CD4-positive, alpha-beta T cell treated with Interleukin-6 for 4 hours (primary cell): ENCODE measurements at places on chromosomes 7 and 10.

- DNase-seq, result no peak
Measured at GRCh38 chr10:71220689-71221540, 8.5 kb downstream of the UNC5B start.

DNA sequence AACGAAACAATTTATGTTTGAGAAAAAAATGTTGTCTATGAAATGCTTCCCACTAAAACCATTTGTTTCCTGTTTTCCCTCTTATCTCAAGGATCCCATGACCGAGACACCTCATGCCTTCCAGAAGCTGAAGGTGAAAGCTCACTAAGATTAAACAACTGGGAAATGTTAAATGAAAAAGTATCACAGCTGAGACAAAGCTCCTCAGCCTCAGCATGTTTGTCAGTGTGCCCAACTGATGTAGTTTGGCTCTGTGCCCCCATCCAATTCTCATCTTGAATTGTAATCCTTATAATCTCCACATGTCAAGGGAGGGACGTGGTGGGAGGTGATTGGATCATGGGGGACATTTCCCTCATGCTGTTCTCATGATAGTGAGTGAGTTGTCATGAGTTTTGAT is 327.3 kb downstream of the HTR7 start:
- DNase-seq, result no peak

DNA sequence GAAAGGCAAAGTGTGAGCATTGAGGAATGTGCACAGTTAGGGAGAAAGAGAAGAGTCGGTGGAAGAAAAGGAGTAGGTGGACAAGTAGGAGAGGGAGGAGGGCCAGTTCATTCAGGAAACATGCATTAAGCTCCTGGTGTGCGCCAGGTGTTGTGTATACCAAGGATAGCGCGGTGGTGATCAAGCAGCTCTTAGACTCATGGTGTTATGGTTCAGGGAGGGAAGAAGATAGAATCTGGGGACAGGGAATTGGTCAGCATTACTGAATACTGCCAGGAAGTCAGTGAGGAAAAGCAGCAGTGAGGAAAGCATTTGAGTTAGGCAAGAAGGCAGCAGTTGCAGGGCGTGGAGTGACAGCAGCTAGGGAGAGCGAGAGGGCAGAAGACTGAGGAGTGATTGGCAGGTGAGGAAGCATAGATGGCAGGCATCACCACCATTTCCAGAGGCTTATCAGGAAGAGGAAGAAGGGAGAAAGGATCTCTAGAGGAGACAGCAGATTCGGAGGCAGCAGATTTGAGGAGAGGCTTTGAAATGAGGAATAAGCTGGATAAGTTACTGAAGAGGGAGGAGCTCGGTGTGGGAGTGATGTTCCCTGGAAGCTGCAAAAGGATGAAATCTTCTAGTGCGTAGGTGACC is 265.6 kb downstream of the GFRA1 start:
- DNase-seq, result no peak

GRCh38 chr10:94210440-94211168 is 152.1 kb downstream of the NOC3L start:
- no peak for DNase-seq

DNA sequence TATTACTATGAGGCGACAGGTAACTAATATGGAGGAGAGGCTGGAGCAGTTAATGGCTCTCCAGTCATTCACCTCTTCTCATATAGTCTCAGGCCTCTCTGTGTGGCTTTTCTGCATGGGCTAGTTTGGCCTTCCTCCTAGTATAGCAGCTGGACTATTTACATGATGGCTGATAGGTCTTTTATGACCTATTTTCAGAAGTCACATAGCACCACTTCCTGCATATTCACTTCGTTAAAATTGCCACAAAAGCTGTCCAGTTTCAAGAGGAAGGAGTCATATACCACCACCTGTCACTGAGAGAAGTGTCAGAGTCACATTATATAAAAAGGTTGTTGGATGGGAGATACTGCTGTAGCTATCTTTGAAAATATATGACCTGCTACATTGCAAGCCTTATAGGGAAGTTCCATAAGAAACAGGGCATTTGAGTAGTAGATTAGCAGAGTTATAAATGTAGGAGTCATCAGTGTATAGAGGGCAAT is 8.0 kb upstream of the DMTF1 start:
- no peak for DNase-seq

- peak; percentile 19 for DNase-seq
Measured at GRCh38 chr7:36787933-36788378, 63.7 kb upstream of the AOAH start.

DNA sequence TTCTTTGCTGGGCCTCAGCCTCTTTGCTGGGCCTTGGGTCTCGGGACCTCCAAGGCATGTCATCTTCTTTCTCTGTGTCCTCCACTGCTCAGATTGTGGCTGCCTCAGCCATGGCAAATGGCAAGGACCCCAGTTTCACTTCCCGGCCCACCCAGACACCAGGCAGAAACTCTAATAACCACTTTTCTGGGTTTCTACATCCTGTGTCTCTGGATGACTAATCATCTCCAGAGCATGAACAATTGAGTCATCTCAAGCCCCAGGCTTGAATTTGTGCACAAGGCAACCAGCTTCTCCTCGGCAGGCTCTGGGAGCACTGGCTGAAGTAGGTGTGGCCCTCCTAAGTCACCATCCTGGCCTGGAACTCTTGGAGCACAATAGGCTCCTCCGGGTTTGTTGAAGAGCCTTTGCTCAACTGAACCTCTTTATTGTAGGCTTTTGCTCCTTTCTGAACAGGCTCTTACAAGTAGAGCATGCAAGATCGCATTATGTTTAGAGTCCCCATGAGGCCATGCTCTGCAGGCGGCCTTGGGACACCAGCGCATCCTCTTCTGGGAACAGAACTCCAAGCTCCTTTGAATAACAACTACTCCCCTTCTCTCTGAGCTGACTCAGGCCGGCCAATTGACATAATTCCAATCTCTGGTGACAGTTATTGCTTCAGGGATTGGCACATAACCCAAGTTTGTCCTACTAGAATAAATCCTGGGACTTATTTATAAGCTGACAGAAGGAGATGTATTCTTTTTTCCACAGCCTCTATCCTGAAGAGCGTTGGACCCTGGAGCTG is 218.1 kb downstream of the WDR11 start:
- no peak for DNase-seq

DNA sequence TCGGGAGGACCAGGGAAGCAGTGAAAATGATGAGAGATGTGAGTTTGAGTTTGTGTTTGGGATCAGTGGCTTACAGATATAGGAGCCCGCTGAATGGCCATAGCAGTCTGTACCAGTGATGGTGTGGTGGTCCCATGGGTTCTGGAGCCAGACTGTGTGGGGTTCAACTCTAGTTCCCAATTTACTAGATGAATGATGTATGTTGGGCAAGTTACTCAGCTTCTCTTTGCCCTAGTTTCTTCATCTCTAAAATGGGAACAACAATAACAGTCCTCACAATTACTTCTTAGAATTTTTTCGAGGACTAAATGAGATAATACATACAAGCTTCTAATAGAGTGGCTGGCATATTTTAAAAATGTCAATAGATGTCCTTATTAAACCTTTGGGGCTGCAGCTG is 184.4 kb downstream of the WNT2 start:
- no peak for DNase-seq

- no peak for DNase-seq
Measured at GRCh38 chr7:29332875-29333855, 138.6 kb downstream of the CHN2 start.

GRCh38 chr7:149642589-149642988 is 130.8 kb downstream of the ZNF467 start:
- no peak for DNase-seq

DNA sequence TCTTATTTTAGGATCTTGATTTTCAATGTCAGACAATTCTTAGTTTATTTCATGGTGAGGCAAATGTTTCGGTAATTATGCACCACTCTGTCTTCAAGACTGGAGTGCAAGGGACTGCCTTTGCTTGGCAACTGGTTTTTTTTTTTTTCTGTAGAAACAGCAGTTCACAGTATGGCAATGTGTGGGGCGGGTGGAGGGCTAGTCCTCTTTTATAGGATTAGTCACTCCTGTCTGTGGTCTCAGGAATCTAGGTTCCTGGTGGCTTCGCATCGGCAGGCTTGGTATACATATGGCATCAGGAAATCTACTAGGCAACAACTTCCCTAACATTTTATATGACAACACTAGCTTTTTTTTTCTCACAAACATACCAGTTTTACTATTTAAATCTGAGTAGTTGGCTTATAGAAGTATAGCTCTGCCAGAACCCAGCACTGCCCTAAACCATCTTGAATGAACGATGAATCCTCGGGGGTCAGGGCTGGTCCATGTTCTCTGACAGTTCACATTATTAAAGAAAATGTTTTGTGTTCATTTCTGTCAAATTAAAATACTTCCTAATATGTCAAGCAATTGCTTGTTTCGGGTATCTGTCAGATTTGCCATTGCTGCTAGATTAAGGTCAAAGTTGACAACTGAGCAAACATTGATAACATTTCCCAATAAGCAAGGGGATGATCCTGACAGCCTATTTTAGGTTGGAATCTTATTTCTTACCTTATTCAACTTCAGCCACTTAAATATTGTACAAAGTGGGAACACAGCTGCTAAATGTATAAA is 289.7 kb upstream of the VSTM2A start:
- DNase-seq, result no peak

DNA sequence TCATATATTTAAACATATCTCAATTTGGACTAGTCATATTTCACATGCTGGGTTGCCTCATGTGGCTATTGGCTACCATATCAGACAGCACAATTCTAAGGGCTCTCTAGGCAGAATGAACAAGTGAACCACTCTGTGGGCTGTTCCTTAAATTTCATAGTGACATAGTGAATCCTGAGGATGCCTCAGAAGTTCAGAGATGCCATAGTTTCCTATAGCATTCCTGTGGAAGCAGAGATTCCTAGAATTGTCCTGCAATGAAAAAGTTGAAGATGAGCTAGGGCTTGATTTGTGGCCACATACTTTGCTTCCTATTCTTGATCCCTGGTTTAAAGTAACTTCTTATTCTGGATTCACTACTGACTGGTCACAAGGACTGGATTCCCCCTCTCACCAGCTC is 35.6 kb downstream of the MKX start:
- no peak for DNase-seq

DNA sequence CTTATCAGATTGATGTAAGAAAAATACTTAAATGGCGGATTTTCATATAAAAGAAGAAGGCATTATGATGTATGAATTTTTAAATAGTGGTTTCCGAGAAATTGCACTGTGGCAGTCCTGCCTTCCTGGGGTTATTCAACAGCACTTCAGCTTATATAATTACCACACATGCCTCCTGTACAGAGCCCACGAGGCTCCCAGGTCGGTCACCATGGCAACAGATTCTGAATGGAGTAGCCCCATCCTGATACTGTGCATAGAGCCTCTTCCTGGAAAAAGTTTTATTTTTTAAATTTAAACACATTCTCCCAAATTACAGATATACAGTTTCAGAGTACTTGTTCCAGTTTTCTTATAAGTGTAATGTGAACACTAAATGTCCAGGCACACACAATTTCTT is 15.9 kb upstream of the ASB4 start:
- DNase-seq, result no peak

DNA sequence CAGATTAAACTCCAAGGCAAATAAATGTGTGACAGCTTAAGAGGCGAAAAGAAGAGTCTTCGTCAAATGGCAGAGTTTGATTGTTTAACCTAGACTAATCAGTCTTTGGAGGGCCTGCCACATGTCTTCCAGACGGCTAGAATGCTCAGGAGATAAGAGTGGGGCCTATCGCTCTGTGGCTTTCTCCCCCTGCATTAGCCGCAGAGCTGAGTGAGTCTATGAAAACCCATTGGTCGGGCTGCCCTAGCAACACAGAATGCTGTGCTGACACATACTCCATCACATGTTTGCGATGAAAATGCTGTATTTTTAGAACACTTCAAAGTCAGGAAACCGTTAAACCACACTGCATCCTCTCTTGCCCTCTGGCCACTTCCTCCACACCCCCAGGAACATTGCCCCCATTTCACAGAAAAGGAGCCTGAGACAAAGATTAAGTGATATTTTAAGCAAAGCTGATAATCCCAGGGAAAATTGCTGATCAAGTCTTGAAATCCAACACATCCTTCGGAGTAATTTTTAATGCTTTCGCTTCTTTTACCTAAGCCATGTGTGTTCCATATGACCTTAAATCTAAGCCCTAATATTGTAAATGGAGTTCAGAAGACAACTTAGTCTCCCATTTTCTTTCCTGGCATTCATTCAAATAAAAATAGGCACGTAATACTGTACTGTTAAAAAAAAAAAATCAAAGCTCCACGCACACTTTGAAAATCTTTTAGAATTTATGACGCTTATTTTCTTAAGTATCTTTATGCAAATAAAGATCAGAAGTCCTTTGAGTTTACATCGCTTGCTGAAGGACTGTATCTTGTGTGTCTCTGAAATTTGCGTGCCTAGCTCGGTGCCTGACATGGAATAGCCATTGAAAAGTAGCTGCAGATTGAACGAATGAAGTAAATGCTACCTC is 161.2 kb downstream of the CELF2 start:
- peak; percentile 83 for DNase-seq

DNA sequence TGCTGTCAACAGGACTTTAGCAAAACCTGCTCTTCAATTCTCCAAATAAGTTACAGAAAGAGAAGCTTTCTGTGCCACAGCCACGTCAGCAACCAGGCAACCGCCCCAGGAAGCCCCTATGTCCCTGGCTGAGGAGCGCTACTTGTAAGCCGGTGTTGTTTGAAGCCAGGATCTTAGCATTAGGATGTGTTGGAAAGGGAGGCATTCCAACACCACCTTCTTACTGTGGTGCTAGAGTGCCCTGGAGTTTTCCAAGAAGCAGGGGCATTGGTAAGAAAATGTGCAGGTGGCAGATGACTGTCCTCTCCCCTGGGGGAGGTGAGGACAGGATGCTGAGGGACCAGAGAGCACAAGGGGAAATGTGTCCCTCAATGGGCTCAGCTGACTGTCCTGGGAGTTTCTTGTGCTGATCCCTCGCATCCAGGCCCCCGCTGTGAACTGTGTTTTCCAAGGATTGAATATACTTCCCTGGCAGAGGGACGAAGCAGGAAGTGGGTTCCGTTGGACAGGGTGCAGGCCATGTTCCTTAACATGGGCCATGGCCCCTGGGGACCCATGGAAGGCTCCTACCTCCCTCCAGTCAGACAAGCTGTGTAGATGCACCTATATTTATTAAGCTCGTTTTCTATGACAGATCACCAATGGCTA is 139.6 kb upstream of the GDF10 start:
- DNase-seq, result no peak

DNA sequence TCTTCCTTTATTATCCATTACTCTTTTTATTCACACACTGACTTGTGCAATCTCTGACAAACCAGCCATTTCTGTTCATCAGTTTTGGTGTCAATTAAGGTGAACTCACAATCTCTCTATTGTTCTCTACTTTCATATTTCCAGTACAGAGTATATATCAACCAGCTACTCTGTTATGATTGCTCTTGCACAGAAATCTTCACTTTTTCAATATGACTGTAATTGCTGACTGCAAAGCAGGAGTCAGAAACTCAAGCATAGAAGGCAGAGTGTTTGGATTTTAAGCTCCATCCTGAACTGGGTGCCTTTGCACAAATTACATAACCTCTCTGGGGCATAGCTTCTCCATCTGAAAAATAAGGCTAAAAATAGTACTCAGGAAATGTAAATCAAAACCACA is 1042.0 kb downstream of the GRM8 start:
- DNase-seq, result no peak
